ENCODE measurements at places on chromosomes 12 and 14.

- no peak for DNase-seq
These were observed 51.9 kb downstream of the TESPA1 start for GRCh38 chr12:54932691-54933090.

- no peak for DNase-seq
These were observed 259.6 kb upstream of the PELI2 start for GRCh38 chr14:55858604-55859003.

DNA sequence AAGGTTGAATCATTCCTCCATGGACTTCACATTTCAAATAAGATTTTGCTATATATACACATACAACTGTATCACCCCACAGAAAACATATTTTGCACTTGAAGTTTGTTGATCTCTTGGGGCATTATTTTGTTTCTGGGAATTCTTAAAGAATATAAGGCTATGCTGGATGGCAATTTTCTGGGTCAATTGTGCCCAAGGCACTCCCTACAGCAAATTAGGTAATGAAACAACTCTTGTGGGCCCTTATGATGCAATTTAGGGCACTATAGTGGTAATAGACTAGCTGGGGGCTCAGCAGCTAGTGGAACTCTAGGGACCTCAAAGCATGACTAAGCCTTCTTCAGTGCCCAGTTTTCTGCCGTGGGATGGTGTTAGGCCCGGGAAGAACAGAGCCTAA, 444.4 kb downstream of the NRXN3 start:
- DNase-seq = no peak

- no peak for DNase-seq
These were observed 25.9 kb downstream of the SSH1 start for GRCh38 chr12:108831309-108831991.

GRCh38 chr12:109621901-109622364, 48.3 kb downstream of the MVK start:
- no peak for DNase-seq

Data from putamen (tissue), 1 donor.